ENCODE measurements at places on chromosomes 12 and 14.

GRCh38 chr12:124819525-124819924, 44.1 kb downstream of the SCARB1 start:
- no peak for DNase-seq

DNA sequence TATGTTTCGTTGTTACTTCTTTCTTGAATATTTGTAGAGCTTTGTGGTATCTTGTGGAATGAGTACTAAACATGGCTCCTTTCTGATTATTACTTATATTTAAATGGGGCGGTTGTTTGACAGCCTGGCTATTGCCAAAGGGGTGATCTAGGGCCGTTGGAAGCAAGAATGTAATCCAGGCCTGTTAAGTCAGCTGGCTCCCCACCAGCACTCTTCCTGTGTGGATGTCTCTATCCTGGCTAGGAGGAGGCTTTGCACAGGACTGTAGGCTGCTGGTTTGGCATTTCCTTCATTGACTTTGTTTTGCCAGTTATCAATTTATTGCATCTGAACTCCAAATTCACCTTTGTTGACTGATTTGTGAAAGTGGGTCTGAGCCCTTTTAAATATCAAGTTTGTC, 5.6 kb downstream of the FAM234B start:
- DNase-seq: no peak

DNA sequence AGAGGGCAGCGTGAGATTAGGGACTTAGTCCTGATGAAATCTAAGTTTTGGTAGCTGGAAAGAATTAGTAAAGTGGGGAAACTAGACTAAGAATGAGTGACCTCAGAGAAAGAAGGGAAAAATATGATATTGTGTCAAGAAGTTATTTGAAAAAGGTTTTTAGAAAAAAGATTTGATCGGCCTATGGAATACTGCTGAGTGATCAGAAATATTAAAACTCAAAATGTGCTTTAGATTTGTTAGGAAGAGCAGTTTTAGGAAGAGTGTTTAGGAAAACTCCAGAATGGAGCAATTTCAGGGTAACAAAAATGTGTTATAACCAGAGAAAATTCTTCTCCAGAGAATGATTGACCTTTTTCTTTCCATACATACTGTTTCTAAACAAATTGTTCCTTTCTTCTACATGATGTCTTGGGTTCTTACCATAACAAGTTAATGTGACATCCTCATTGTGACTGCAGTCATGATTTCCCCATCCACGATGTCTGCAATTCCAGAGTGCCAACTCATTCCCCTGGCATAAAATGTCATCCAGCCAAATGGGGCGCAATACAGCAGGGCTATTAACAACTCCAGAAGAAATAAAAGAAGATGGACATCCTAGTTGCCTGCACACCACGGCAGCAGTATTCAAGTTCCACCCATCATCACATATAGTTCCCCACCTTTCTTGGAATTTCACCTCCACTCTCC, 11.8 kb downstream of the CD163L1 start:
- no peak for DNase-seq

GRCh38 chr12:31849090-31849687, 110.0 kb upstream of the RESF1 start:
- no peak for DNase-seq

DNA sequence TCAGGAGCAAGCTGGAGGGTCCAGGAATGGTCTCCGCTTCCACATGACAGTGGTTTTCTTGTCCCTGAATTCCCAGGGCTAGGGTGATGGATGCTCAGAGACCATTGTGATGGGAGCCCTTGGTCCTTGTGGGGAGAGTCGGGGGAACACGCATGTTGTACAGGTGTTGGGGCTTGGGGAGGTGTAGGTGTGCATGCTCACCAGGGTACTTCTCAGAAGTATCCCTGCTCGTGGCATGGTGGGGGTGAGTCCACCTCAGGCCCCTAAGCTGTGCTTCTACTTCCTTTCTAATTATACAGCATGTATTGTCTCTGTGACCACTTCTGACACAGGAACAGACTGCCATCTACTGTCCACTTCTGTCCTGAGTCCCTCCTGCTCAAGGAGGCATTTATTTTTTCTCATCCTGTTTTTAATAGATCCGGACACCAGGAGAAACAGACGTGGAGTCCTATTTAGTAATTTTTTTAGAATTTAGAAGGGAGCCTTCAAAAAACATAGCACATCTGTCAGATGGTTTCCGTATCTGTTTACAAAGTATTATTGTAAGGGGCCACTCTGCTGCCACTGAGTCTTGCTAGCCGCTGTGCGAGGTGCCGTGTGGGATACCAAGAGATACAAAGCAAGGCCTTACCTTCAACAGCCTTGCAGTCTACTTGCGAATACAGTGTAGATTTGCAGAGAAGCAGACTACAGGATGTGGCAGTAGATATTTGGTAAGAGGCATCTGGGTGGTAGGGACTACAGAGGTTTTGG, 10.5 kb downstream of the NTF3 start:
- DNase-seq: no peak

DNA sequence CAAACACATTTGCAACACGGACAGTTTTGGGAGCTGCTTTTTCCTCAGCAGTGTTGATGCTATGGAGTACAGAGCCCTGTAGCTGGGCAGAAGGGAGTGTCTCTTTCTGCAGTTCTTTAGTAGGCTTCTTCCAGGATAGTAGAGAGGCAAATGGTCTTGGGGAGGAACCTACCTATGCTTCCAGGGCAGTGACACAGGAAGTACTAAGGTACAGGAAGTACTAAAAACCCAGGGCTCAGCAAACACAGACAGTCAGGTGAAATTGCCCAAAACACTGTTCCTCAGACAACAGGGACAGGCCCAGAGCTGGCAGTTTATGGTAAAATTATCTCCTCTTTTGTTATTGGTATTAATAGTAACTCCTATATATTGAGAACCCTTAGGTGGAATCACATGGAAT, 217.6 kb downstream of the TTC8 start:
- DNase-seq: no peak

GRCh38 chr14:55265197-55265596, 6.0 kb upstream of the FBXO34 start:
- DNase-seq: no peak

DNA sequence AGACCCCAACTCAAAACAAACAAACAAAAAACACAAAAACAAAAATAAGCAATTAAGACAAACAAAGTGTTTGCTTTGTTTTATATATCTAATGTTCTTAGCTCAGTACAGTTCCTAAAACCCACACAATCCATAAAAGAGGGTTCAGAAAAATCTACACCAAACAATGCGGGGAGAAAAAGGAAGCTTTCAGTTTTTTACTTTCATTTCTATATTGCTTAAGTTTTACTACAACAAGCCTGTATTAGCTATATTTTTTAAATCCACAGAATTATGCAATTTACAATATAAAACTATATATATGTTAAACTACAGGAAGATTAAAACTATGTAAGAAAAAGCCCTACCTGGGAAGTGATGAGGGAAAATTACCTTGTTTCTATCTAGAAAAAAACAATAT, 41.4 kb downstream of the CLIP1 start:
- DNase-seq: no peak

GRCh38 chr12:133129368-133130037, 571 bp downstream of the ZNF891 start:
- DNase-seq: no peak

- no peak for DNase-seq
Measured at GRCh38 chr14:89215531-89215930, 201.5 kb downstream of the FOXN3 start.

- no peak for DNase-seq
Measured at GRCh38 chr12:42652048-42652447, 62.5 kb upstream of the PRICKLE1 start.

GRCh38 chr14:91570021-91570420, 59.9 kb upstream of the PPP4R3A start:
- no peak for DNase-seq

DNA sequence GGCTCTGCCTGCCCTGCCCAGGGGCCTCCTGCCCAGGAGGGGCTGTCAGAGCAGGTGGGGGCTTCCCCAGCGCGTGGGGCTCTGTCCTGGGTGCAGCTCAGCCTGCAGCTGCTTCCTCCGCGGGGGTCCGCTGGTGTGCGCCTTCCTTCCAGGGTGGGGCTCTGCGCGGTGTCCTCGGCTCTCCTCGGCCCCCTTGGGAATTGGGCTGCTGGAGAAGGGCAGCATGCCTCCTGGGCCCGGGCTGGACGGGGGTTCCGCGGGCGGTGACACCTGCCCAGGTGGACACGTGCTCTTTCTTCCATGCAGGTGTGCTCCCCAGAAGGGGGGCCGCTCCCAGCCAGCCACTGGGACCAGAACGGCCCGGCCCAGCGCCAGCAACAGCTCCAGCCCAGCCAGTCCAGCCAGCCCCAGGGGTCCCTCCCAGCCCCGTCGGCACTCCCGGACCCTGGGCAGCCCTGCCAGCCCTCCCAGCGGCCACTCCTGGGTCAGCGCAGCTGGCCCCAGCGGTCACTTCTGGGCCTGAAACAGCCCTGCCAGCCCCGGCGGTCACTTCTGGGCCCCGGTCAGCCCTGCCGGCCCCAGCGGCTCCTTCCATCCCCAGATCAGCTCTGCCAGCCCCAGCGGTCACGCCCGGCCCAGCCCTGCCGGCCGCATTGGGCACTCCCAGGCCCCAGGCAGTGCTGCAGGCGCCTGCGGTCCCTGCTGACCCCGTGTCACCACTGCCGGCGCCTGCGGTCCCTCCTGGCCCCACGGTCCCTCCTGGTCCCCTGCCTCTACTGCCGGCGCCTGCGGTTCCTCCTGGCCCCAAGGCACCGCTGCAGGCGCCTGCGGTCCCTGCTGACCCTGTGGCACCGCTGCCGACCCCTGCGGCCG, 19.1 kb downstream of the FBRSL1 start:
- DNase-seq: no peak

DNA sequence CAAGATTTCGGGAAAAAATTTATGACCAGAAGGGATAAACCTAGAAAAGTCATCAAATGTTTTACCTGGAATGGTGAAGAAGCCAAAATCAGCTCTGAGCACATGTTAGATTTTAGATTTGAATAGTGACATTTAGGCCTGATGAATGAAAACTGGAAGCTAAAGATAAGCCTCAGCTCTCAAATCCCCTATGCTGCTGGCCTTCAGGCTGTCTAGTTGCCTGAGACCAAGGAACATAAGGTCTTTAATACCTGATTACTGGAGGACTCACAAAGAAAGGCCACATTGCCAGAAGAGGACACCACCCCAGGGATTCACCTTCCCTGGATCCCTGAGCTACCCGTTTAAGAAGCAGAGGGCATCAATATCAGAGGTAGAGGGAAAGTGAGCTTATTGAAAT, 56.6 kb downstream of the BCL2L14 start:
- DNase-seq: no peak

GRCh38 chr14:105876829-105877228, 350.4 kb downstream of the TMEM121 start:
- no peak for DNase-seq

DNA sequence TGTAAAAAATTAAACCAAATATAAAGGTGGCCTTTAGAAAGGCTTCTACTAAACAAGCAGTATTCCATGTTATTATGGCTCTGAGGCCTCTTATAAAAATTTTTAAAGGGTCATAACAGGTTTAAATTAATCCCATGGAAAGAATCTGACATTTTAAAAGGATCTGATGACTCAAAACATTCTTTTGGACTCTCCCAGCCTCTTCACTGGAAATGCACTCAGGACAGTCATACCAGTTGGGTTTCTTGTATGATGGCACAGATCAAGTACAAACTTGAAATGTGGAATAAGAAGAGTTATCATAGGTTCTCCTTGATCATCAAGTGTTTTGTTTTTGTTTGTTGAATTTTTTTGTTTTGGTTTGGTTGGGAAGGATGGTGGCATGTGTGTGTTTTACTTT, 50.8 kb downstream of the PPP2R5E start:
- no peak for DNase-seq

GRCh38 chr12:14902465-14902864, 16.8 kb upstream of the MGP start:
- no peak for DNase-seq
